Fibroblast of pulmonary artery (primary cell): ENCODE measurements at places on chromosomes 3 and 15.

DNA sequence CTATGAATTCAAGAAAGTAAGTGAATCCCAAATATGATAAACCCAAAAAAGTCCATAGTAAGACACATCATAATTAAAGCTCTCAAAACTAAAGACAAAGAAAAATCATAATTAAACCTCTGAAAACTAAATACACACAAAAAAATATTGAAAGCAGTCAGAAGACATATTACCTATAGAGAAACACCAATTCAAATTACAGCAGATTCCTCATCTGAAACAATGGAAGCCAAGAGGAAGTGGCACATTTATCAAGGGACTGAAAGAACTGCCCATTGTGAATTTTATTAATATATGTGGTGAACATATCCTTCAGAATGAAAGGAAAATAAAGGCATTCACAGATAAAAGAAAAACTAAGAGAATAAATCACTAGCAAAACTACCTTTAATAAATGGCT lies 128.2 kb downstream of the SCAPER start:
- DNase-seq: no peak

DNA sequence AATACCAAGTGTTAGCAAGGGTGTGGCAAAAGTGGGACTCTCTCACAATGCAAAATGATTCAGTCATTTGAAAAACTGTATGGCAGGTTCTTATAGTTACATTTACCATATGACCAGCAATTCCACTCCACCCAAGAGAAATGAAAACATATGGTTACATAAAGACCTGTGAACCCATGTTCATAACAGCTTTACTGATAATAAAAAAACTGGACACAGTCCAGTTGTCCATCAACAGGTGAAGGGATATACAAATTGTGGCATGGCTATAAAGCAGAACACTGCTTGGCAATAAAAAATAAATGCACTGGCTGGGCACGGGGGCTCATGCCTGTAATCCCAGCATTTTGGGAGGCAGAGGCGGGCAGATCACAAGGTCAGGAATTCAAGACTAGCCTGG lies 30.8 kb downstream of the RAD18 start:
- no peak for DNase-seq

DNA sequence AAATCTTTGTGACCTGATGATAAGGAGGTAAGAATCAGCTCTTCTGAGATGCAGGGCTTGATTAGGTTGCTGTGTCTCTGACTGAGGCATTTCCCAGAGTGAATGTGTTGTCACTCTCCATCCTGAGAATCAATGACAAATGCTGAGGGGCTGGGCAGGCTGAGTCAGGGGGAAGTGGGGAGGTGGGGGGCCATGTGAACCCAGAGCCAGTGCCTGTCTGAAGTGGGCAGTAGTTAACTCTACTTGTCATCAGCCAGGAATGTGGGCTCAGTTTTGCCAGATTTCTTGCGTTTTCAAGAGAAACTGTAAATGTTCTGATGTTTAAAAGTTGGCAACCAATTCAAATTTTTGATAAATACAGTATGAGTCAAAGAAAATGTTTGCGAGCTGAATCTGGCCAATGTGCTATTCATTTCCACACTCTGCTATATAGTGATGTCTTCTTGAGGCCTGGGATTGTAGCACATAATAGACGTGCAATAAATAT lies 3.1 kb upstream of the BNC1 start:
- DNase-seq: peak; percentile 95

- DNase-seq: no peak
These were observed 243.8 kb downstream of the KCNH8 start for GRCh38 chr3:19392150-19392549.

DNA sequence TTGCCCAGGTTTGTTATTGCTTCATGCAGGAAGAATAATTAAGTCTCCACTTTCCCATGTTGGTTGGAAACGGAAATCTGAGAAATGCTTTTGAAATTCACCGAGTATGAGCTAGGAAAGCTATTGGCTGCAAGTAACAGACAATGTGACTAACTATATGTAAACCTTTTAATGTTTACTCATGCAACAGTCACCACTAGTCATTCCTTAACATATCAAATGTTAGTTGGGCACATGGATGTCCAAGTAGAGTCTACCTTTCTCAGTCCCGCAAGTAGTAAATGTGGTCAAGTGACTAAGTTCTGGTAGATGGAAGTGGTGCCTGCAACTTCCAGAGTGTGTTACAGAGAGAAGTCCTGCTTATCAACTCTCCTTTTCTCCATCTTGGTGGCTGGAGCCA lies 52.5 kb downstream of the KLF15 start:
- no peak for DNase-seq

GRCh38 chr3:32922078-32922477 lies 29.4 kb upstream of the CCR4 start:
- no peak for DNase-seq

DNA sequence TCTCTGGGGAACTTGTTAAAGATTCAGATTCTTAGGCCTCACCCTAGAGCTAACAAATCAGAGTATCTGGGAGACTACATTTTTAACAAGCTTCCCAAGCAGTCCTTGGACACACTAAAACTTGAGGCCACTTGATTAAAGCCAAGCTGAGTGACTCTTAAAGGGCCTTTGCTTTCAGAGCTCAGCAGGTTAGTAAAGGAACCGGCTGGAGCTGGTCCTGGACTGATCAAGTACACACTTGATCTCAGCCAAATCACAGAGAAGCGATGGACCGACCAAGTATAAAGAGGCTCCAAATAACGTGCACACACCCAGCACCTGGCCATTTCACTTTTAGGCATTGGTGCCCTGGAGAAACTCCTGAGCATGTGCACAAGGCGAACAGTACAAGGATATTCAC lies 12.9 kb upstream of the TM6SF1 start:
- DNase-seq: no peak

- DNase-seq: no peak
These were observed 8.8 kb upstream of the GNAT1 start for GRCh38 chr3:50182533-50183099.

GRCh38 chr15:101733545-101733944 lies 9.3 kb upstream of the TARS3 start:
- no peak for DNase-seq

DNA sequence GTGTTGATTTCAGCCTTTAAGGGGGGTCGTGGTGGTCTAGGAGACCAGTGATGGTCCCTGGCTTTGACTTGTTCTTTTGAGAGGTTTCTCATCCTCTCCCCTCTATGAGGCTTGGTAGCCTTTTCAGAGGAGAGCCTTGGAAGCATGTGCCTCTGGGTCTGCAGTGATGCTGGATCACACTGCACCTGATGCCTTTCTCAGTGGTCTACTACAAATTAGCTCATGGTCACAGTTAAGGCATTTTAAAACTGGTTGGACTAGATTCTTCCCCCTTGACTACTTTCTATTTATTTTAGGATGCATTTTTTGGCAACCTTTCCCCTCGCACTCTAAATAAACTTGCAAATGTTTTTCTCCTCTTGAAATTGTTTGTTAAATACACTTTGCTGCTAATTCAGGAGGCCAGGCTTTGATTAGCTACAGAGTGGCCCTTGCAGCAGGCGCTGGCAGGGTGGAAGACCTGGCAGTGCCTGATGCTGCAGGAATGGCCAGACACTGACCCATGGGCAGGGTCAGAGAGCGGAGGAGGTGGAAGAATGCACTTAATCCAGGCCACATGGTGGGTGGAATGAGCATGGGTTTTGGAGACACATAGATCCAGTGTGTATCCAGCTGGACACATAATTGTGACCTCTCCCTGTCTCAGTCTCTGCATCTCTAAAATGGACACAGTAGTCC lies 318.8 kb upstream of the CTDSPL start:
- DNase-seq: no peak

DNA sequence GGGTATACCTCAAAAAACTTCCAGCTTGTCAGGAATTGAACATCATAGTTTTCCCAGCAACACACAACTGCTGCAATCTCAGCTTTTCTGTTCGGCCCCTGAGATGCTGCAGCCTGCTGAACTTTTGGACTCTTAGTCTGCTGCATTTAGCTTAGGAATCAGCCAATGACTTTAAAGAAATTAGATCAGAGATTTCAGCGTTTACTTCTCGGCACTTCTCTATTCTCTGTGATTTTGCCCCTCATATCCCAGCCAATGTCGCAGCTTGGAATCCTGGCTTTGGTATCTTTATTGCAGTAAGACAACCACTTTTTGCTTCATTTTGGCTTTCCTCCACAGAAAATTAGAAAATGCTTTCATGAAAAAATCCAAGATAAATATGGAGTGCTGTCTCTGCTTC lies 86.3 kb upstream of the MCTP2 start:
- no peak for DNase-seq

GRCh38 chr3:140073278-140074045 lies 138.5 kb downstream of the CLSTN2 start:
- no peak for DNase-seq

DNA sequence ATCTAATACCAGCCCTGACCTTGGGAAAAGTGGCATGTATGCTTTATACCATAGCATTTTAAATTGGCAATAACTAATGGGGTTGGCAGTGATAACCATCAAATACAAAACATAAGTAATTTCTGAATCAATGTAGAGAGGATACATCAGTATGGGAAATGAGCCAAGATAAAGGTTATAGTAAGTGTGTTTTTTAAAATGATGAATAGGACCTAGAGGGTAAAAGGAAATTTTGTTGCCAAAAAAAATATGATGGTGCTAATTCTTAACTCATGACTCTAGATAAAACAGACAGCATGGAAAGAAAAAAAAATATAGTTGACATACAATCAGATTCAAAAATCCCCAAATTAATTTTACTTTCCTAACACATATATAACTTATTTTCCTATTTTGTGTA lies 75.4 kb upstream of the ROBO1 start:
- peak; percentile 3 for DNase-seq

DNA sequence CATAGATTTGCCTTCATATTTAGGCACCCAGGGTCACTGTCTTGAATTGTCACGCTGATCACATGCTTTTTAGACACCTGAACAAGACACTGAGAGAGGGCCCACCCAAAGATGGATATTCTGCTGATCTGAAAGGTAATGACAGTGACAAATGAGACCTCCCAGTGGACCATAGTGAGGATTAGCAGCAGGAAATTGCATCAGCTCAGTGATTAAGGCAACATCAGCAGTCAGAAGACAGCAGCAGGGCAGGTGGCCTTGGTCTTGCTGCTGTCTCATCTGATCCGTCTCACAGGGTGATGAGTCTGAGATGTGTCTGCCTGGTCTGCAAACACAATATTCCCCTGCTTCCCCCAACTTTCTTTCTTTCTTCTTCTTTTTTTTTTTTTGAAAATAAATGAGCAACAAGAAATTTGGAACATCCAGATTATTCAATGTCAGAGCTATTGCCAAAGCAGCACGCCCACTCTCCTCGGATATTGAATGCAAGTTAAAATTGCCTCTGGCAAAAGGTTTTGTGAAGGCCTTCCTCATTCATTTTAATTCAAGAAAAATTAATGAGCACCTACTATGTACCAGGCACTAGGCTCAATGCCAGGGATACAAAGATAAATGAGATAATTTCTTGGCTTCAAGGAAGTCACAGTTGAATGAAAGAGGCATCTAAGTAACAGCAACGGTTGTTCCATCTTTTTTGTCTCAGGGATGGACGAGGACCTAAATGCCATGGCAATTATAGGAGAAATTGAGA lies 14.1 kb downstream of the OTOL1 start:
- no peak for DNase-seq

GRCh38 chr3:102329561-102329960 lies 105.3 kb upstream of the ZPLD1 start:
- no peak for DNase-seq

- DNase-seq: peak; percentile 33
These were observed 35.4 kb upstream of the TSC22D2 start for GRCh38 chr3:150372722-150373121.

DNA sequence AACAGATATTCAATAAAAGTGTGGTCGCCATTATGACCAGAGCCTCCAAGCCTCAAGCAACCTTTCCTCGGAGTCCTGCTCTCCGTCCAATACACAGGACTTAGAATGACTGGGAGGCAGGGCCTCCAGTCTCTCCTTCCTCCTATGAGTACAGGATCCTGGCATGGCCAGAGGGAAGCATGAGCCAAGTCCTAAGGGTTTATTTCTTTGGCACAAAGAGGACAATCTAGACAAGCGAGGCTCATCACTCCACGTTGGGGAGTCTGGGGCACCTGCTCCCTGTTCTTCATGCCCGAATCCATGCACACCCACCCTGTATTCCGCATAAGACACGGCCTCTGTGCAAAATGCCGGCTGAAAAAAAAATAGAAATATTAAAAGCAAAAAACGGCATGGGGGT lies 6.8 kb downstream of the PRRT3 start:
- no peak for DNase-seq

- no peak for DNase-seq
These were observed 222.7 kb downstream of the EFHB start for GRCh38 chr3:19711160-19711782.

- no peak for DNase-seq
These were observed 519 bp downstream of the LYSMD2 start for GRCh38 chr15:51736751-51737521.
